Caco-2 (cell line): ENCODE measurements at places on chromosomes 4 and X. TPM values are rescaled to one million over a fixed set of nuclear protein-coding genes. Genes with fewer than 3 reads are reported as not detected.

The ANKRD37 gene
- total RNA-seq, result 2.4 and 3.6 TPM in 2 replicates

The IL13RA1 gene
- total RNA-seq, result 33.2 and 33.4 TPM in 2 replicates

The SLC26A1 gene
- total RNA-seq, result 8.7 and 9.6 TPM in 2 replicates

DNA sequence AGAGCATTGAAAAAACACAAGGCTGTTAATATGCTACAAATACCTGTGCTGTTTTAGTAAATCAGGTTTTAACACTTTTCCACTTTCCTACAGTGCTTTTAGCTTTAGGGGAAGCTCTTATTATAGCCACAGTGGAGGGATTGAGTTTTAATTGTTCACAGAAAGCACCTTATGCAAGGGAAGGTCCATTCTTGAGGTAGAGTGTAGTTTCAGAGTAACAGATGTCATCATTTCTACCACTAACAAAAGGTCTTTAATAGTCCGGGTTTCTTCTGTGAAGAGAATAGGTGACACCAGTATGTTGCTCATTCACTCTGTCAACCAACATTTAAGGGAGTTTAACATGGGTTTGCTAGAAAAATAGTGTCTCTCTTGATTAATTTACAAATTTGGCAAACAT, 104.4 kb downstream of the STIM2 start:
- no peak for DNase-seq

The HSFX4 gene
- total RNA-seq, result not detected in 2 replicates

The KLF3 gene
- total RNA-seq, result 33.2 and 34.8 TPM in 2 replicates

The IL3RA gene
- total RNA-seq, result 0.21 TPM in 1 of 2 replicates, not detected in the other

DNA sequence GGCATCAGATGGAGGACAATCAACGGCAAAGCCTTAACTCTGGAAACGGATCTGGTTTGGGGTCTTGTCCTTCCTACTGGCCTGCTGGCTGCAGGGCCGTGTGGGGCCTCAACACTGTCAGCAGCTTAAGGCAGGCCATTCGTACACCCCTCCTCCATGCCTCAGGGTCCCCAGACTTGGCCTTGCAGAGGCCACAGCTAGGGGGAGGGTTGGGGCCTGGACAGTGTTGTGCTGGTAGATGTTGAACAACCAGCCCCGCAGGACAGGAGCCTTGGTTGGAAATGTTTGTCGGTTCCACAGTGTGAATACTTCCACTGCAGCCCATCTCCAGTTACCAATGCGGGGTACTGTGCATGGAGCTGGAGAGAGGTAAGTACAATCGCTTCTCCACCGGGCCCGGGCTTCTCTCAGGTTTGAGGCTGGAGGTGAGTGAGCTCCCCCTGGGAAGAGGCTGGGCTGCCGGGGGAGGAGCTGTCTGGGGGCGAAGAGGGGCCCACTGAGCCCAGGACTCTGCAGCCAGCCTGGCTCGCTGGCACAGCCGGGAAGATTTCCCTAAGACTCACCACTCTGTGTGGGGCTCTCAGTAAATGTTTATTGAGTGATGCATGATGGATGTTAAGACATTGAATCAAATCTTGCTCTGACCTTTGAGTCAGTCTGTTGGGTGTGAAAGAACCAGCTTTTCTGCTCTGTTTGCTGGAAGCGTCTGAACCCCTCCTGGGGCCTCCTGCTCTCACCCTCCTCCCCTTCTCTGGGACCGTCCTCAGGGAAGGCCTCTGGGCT, 19.7 kb upstream of the GPR78 start:
- peak; percentile 58 for DNase-seq

DNA sequence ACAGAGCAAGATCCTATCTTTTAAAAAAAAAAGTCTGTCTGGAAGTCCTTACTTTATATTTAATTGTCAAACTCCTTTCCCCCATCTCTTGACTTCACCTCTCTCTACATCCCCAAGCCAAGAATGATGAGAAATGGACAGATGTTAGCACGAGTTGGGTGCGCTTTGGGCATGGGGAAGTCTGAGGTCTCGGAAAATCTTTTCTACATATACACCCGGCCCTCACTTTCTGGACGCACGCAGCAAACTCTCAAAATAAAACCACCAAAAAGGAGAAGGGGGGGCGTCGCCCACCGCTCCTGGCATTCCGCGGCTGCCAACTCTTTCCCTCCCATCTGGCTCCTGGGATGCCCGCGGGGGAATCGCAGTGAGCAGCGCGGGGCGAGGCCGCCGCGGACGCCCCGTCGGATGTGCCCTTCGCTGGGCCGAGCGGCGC, 756 bp downstream of the IGFBP7 start:
- DNase-seq, result no peak

DNA sequence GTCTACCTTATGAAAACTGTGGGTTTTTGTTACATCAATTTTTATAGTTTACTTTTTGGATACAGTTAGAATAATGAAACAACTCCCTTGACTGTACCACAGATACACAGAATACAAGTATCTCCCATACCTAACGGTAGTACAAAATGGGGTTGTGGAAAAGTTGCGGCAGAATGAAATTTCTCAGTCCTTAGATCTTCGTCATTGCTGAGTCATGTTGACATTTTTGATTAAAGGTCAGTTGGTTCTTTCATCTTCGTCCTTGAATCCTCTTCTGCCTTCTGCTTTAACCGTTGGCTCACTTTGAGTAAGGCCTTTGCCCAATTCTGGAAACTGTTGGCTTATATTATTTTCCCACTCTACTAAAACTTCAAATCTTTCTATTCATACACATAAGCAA, 75.6 kb downstream of the TRIML1 start:
- no peak for DNase-seq

The PGM2 gene
- 29.7 and 33.4 TPM in 2 replicates for total RNA-seq

DNA sequence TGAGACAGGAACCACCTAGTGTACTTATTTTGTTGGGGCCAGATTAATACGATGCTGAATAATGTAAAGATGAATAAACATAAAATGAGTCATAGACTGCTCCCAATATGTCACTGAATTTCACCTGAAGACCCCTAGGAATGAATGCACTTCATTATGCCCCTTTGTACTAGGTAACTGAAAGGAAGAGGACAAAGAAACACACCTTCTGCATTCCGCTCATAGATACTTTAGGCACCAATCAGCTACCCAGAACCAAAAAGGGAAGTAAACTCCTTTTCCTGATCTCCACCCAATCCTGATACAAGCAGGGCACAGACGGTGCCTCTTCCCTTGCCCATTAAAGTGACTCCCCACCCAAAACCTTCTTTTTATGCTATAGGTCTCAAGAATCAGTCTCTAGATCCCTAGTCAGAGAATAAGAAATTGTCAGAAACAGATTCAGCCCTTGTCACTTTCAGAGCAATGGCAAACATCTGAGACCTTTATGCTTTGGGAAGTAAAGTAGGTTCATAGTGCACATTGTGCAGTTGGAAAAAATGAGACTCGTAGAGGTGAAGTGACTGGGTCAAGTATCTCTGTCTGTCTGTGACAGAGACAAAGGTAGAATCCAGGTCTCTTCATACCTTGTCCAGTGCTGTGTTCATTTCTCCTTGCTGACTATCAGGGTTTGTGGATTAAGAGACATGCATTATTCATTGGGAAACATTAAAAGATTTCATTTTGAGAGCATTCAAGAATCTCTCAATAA, 2.3 kb downstream of the GPR174 start:
- DNase-seq, result no peak

GRCh38 chr4:58514299-58514698, 1404.1 kb upstream of the IGFBP7 start:
- DNase-seq, result no peak

DNA sequence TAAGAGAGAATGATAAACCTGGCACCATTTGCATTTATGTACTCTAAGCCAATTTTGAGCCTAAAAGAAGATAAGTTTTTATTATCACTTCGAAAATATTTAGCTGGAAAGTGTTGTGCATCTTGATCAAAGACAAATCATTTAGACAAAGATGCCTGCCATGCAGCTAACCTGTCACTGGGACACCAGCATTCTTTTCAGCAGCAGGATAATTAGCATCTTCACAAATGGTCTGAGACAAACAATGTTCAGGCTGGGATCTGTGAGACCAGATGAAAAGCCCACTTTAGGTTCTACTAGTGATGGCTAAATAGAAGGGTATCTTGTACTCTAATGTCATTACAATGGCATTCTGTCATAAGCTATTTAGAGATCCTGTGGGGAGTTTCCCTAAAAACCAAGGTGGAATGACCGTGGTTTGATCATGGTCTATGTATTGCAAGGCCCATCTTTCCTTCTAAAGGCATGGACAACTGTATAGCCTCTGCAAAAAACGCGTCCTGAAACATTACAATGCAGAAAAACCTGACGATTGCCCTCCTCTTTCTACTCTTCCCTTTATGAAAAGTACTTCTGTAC, 7.2 kb downstream of the PRDM8 start:
- no peak for DNase-seq

DNA sequence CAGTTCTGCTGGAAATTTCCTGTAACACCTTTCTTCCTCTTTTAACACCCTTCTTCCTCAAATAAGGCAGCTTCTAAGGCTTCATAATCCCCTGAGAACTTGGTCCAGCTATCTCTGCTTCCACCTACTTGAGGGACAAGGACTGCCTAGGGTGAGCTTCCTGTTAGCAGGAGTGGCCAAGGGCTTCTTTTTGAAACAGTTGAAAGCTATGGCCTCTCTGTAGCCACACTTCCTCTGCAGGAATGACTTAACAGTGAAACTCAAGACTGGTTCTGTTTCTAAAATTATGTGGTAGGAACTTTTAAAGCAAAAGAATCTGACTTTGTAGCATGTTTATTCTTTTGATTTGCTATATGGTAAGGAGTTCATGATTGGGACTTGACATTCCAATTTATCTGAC, 108.5 kb upstream of the WDR1 start:
- no peak for DNase-seq

DNA sequence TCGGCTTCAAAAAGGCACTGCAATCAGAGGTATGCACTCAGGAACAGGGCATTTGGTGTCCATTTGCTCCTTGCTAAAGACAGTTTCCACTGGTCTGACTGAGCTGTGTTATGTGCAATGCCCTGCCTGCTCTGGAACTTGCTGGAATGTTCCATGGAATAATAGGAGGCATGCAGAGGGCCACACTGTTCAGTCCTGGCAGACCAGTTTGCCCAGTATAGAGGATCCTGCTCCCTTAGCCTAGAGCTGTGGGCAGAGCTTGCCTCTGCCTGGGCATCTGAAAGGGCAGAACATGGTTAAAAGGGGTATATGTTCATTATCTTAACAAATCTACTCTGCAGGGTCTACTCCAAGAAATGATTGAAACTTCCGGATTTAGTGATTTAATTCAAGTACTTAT, 27.8 kb upstream of the CD99L2 start:
- no peak for DNase-seq

DNA sequence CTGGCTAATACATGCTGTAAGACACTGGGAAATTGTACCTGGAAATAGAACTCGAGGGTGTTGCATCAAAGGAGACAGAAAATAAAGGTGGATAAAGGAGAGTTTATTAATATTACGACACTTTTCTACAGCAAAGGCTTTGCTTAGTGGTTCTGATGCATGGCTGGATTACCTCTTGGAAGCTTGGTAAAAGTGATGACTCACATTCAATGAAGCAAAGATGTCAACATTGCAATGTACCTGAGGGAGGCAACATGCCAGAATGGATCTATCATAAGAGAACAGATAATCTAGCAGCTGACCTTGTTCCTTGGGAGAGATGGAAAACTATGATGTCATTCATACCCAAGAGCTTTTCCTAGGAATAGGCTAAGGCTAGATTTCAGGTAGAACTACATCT, 735.1 kb upstream of the DIAPH2 start:
- DNase-seq, result no peak

The CHIC1 gene
- 7.6 and 8.9 TPM in 2 replicates for total RNA-seq

GRCh38 chr4:171676555-171677215, 136.5 kb upstream of the GALNTL6 start:
- DNase-seq, result no peak

- DNase-seq, result no peak
Observed at GRCh38 chr4:181950372-181951127, 292.7 kb upstream of the TENM3 start.

- DNase-seq, result no peak
Observed at GRCh38 chr4:183300070-183300469, 20.0 kb downstream of the CLDN22 start.

The GAGE2A gene
- total RNA-seq, result not detected in 2 replicates

DNA sequence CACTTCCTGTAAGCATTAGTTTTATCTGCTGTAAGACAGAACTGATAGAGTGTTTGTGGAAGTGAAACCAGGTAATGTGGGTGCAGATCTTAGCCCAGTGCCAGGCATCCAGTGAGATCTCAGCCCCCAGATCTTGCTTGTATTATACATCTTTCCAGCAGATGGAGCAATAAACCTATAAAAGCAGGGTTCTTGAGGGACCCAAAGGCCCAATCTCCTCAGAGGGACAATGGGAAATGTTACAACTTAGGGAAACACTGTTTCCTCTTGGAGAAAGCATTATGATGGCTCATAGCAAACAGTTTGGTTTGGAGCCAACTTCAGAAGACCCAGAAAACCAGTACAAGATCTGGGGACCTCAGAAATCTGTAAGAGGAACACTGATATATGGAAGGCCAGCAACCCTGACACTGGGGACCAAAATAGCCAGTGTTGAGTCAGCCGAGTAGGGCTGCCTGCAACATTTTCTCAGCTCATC, 206.3 kb downstream of the SLC7A11 start:
- no peak for DNase-seq

DNA sequence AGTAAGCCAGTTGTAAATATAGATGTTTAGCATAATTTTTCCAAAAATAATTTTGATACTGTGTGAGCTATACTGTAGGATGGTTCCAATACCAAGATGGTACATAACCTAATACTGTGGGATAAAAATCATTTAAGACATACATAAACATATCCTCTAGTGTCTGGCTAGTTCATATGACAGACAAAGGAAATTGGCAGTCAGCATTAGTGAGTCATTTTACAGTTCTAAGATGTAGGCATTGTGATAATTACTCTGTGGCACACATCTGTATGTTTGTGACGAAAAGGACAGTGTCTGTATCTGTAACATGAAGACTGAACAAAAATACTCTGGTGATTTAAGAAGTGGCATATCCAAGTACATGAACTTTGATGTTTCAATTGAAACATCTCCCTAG, 49.6 kb downstream of the UGT2A2 start:
- DNase-seq, result no peak

The FAM9B gene
- total RNA-seq, result not detected in 2 replicates
